8988T (cell line): ENCODE measurements at places on chromosomes 12 and 14.

DNA sequence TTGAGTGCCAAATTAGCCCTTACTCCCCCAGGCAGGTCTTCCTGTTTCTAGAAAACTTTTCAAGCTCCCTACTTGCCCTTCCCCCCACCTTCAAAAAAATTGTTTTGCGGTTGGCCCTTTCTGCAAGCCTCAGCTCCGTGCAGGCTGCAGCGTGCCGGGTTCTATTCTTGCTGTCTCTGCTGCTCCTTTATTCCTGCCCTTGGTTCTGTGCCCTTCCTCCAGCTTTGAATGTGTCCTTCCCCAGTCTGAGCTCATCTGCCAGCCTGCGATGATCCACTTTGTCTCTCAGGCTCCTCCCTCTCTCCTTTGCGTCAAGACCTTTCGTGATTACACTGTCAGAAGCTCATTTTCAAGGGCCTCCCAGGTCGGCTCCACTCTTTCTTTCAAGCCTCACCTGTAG is 98.6 kb downstream of the IRF2BPL start:
- DNase-seq = no peak

DNA sequence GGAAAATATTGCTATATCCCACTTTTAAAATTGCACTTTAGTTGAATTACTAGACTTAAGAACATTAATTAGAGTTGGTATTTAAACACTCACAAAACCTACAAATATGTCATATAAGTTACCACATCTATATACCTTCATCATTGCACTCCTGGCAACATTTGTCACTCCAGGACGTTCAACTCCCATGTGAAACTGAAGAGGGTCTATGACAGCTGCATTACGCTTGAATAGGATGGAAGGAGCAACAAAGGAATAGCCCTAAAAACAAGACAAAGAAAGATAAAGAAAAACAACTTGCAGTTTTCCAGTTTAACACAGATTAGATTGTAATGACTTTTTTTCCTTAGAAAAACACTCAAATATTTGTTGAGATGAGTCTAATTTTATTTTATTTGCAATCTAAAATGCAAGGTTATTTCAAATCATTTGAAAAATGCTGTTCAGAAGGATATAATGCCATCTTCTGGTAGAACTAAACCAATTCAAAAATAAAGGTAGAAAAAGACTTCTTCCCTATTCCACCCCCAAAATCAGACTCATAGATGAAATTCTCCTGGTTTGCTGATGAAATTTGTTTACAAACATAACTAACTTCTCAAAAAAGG is 84.3 kb upstream of the TTC7B start:
- DNase-seq = no peak

- DNase-seq = no peak
These were observed 179.4 kb upstream of the ARHGAP5 start for GRCh38 chr14:31897581-31898186.

GRCh38 chr12:57370696-57371095 is 60.1 kb downstream of the R3HDM2 start:
- no peak for DNase-seq

GRCh38 chr12:30985814-30986452 is 59.4 kb downstream of the TSPAN11 start:
- peak; percentile 98 for DNase-seq

DNA sequence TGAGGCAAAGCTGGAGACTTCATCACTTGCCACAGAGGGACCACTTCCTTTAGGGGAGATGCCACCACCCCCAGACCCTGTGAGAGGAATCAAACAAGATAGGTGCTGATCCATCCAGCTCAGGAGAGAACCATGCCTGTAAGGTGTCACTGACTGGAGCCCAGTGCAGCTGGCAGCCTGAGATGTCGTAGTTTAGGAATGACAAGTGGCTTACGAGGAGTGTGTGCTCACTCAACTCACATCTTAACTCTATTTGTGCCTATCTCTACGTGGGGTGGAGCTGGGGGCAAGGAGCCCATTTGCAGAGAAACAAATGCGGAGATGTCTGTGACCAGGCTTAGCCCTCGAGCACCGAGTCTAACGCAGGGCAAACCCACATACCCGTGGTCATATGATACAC is 25.8 kb downstream of the CHFR start:
- DNase-seq = no peak

DNA sequence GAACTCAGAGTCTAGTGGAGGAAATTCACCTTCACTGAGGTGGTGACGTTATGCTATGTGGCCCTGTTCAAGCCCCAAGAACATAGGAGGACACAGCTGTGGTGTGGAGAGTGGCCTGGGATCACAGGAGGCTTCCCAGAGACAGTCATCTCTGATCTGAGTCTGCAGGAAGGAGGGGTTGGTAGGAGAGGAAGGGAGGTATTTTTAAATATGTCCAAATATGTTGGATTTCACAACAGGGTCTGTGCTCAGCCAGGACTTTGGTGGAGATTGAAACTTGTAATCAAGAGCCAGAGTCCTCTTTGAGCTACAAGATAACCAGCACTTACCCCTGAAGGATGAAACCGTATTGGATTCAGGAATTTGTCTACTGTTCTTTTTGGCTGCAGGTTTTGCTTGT is 26.4 kb upstream of the MED13L start:
- DNase-seq = no peak

- no peak for DNase-seq
These were observed 464.0 kb downstream of the RAD51B start for GRCh38 chr14:68283378-68284123.
